Karpas-422 (cell line): ENCODE measurements at places on chromosomes 6 and 20.

- DNase-seq: no peak
Measured at GRCh38 chr6:142241061-142241460, 60.7 kb upstream of the ADGRG6 start.

GRCh38 chr6:30821862-30822784 lies 62.2 kb upstream of the DDR1 start:
- peak; percentile 73 for DNase-seq

DNA sequence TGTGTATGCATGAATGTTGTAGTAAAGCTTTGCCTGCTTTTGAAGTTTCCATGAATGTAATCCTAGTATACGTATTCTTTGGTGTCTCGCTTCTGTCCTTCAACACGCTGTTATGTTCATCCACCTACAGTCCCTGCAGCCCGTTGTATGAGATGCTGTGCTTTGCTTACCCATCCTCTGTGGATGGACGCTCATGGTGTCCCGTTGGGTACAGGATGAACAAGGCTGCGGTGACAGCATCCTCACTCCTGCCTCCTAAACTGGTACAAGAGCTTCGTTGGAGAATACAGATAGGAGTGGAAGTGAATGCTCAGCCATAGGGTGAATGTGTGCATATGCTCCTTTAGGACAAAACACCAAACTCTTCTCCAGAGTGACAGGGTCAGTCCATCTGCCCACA lies 366.2 kb downstream of the ZFAND3 start:
- DNase-seq: no peak

DNA sequence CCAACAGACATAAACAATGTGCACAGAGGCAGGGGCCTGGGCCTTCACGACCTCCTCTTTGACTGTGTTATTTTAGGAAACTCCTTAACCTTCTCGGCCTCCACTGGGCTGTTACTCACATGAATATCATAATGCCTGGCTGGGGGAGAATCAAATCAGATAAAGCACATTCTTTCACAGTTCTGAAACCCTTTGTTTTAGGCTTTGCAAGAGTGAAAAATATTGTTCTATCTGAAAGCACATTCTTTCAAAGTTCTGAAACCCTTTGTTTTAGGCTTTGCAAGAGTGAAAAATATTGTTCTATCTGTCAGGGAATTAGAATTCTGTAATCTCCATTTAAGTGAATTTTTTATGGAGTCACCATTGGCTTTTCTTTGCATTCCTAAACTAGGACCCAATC lies 50.7 kb upstream of the SYNDIG1 start:
- DNase-seq: no peak

DNA sequence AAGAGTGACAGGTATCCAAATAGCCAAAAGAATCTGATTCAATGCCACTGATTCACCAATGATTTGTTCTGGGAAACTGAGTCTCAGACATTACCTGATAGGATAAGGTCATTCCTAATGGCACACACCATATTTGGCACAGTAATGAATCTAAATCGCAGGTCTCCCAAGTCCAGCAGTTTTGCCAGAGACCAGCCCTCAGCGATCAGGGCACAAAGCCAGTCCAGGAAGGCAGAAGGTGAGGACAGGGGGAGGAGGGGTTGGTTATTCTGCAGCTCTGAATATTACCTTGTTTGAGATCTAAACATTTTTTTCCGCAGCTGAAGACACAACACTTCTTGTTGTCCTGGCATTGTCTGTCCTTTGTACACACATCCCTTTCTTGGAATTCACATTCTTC lies 1.9 kb downstream of the EPPIN start:
- no peak for DNase-seq

GRCh38 chr6:108113557-108114519 lies 39.3 kb upstream of the OSTM1 start:
- peak; percentile 81 for DNase-seq

DNA sequence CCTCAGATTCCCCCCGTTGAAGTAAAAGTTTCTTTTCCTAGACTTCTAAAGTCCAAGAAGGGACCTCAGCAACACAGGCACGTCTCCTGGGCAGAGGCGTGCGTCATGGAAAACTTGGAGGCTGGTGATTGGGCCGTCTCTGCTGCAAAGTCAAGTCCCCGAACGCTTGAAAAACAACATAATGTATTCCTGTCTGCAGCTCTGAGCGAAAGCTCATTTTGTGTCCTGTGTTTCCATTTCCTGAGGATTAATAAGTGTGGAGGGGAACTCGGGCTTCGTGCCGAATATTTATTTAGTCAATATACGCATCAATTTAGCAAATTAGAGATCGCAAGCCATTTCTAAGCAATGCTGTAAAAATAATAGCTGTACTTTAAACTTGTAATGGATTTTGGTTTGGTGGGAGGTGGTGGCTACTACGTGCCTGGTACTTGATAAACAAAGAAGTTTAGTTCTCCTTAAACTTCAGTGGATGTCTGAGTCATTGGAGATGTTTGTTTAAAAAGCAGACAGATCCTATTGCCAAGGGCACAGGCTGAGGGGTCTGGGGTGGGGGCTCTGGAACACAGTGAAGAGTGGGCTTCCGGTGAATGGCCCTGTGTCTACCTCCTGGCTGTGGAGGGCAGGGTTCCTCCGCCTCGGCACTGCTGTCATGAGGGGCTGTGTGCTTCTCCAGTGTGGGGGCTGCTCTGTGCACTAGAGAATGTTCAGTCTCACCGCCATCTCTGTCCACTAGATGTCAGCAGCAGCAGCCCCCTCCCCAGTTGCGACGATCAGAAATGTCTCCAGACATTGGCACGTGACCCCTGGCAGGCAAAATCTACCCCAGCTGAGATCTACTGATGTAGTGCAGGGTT lies 21.8 kb downstream of the PCK1 start:
- peak; percentile 58 for DNase-seq

- no peak for DNase-seq
Measured at GRCh38 chr6:113655761-113656160, 201.4 kb upstream of the MARCKS start.
